Stimulated activated CD8-positive, alpha-beta memory T cell treated with anti-CD3 and anti-CD28 coated beads, Interleukin-4, amount 100 ng/mL, for 48 hours (primary cell): ENCODE measurements at places on chromosomes 4 and X.

DNA sequence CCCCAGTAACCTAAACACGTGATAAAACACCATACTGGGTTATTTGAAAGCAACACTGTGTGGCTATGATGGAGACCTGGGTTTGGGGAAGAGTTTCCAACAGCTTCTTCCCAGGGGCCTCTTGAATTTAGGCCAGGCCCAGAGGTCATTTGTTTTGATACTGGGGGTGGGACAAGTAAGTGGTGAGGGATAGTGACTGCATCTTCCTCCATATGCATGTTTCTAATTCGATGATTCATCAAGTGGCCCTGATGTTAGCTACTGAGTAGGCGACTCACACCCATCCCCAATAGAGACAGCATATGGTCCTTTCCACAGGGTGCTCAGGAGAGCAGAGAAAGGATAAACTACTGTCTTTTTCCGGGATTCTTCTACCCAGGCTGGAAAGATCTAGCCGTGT is 2.7 kb downstream of the NDP start:
- no peak for DNase-seq

- DNase-seq: no peak
These were observed 211.4 kb downstream of the CXXC4 start for GRCh38 chr4:104283303-104283702.

DNA sequence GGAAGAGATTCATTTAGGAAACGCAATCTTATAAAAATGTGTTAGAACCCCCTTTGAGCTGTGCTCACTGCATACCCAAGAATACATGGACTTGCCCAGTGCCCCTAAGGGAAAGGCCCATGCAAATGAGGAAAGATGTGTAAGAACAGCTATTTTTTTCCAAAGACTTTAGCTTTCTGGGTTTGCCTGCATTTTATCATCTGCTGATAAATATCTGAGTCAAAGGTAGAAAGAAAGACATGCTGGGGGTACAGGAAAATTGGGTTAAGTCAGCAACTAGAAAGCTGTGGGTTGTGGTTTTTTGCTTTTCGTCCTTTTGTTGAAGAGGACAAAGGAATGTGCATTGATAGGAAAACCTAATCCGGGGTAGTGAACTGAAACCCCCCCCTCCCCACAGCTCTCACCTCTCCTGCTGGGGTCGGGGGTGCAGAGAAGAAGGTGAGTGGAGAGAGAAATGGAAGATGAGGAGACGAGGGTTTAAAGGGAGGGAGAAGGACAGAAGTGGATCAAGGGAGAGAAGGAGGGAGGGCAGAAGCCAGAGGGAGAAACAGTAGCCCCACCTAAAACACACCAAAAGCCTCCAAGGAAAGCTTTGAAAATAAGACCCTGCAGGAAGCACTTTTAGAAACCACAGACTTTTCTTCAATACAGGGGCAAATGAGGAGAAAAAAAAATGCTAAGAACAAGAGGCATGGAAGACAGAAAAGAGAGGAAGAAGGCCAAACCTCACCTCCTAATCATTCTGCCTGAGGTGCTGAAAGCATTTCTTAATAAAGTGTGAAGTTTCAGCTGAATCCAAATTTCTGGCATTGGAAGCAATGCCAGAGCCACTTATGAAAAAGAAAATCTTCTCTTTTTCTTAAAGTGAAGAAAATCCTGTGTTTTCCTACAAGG is 49.3 kb downstream of the KDR start:
- no peak for DNase-seq

DNA sequence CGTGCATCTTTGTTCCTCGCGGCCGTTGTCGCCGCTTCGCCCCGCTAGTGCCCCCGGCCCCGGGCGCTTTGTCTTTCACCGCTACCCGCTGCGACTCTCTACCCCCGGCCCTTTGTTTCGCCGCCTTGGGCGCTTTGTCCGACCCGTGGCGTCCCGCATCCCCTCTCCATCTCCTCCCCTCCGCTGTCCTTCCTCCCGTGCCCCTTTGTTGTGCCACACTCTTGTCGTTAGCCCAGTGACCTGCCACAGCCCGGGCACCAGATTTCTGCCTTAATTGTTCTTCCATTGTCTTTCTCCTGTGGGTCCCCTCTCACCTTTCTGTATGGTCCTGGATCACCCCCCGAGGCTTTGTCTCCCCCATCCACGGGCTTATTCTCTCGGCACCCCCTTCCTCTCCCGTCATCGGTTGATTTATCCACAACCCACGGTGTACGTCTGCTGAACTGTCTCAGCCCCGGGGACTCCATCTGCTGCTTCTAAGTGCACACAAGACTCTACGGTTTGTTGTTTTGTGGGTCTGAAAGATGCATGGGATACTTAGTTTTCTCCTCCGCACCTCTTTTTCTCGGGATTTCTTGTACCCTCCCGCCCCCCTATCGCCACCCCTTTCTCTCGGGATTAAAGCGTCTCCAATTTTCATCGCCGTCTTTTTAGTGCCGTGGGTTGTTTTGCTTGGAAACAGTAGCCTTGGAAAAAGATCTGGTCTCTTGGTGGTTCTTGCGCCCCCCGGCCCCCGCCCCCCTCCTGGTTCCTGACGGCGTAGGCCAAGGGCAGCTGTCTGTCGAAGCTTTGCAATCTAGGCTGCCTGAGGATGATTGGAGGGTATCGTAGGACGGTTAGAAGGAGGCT is 783 bp downstream of the RBPJ start:
- peak; percentile 56 for DNase-seq

- DNase-seq: no peak
These were observed 169.2 kb upstream of the ATP6AP2 start for GRCh38 chrX:40411340-40412111.

- DNase-seq: no peak
These were observed 79.1 kb downstream of the PWWP3B start for GRCh38 chrX:106247162-106247561.

GRCh38 chrX:15939737-15940136 is 85.1 kb upstream of the AP1S2 start:
- DNase-seq: no peak

DNA sequence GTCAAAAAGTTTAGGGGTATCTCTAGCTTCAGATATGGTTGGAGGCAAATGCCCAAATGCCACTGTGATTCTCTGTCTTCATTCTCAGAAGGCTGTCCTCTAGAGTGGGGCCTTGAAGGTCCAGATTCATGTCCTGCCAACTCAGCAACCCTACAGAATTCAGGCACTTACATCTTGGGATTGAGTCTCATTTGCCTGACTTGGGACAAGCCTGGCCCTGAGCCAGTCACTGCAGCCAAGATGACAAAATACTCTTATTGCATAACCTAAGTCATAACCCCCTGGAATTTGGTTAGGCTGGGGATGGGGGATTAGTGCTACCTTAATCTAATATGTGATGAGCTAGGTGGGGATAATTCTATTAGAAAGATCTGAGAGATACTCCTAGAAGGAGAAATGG is 100.5 kb downstream of the AREG start:
- DNase-seq: no peak

- DNase-seq: no peak
These were observed 53.1 kb downstream of the NAA11 start for GRCh38 chr4:79272761-79273160.

DNA sequence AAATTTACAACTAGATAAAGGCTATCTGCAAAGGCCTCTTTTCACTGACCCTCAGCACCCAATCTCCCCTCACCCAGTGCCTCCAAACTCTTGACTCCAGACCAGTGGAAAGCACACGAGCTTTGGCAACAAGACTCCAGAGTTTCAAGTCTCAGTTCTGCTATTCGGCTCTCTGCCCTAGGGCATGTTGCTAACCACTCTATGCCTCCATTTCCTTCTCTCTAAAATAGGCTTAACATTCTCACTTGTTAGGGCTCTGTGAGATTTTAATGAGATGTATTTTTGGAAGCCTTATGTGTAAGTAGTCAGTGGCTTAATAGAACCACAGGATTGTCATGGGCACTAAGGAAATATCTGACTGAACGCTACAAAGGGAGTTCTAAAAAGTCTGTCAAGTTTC is 116.5 kb upstream of the IQCM start:
- no peak for DNase-seq

GRCh38 chrX:70618467-70618866 is 173.8 kb downstream of the DLG3 start:
- DNase-seq: no peak

- peak; percentile 86 for DNase-seq
These were observed 29.0 kb downstream of the REELD1 start for GRCh38 chr4:146243141-146243882.

DNA sequence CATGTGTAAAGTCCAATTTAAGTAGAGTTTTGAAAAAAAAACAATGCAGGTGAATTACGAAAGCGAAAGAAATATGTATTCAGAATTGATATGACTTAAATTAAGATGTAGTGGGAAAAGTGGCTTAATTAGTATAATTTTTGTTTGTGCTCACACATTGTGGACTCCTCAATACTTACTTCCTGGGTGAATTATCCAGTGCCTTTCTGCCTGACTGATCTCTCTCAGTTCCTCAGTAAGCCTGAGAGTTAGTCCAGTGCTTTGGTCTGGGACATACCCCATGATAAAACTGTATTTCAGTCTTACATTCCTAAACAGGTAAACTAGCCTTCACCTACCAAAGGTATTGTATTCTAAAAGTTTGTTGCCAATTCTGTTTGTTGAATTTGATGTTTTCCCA is 8.4 kb downstream of the PGAM4 start:
- no peak for DNase-seq

DNA sequence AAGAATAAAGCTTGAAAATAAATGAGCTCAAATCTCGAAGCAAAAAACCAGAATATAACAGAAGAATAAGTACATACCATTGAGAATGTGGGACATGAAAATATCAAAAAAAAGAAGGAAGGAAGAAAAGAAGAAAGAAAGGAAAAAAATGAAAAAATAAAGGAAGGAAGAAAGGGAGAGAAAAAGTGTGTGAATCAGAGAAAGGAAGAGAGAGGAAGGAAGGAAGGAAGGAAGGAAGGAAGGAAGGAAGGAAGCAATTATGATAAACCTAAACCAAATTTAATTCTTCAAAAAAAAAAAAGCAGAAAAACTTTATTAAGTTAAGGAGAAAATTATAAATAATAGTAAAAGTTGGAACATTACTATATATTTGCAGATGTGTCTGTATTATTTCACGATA is 949.8 kb downstream of the NLGN4X start:
- DNase-seq: no peak

- no peak for DNase-seq
These were observed 29.7 kb upstream of the HELT start for GRCh38 chr4:184988611-184989010.

GRCh38 chr4:11397819-11398610 is 30.7 kb downstream of the HS3ST1 start:
- no peak for DNase-seq

GRCh38 chrX:71099736-71100135 is 4.1 kb downstream of the FOXO4 start:
- no peak for DNase-seq

DNA sequence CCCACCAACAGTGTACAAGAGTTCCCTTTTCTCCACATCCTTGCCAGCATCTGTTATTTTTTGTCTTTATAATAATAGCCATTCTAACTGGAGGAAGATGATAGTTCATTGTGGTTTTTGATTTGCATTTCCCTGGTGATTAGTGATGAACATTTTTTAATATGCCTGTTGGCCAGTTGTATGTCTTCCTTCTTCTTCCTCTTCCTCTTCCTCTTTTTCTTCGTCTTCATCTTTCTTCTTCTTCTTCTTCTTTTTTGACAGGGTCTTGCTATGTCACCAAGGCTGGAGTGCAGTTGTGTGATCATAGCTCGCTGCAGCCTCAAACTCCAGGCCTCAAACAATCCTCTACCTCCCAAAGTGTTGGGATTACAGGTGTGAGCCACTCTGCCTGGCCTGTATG is 87.4 kb downstream of the CCDC160 start:
- no peak for DNase-seq

GRCh38 chr4:94489098-94489497 is 37.4 kb downstream of the PDLIM5 start:
- no peak for DNase-seq

GRCh38 chr4:8165374-8165896 is 6.8 kb upstream of the ABLIM2 start:
- no peak for DNase-seq

DNA sequence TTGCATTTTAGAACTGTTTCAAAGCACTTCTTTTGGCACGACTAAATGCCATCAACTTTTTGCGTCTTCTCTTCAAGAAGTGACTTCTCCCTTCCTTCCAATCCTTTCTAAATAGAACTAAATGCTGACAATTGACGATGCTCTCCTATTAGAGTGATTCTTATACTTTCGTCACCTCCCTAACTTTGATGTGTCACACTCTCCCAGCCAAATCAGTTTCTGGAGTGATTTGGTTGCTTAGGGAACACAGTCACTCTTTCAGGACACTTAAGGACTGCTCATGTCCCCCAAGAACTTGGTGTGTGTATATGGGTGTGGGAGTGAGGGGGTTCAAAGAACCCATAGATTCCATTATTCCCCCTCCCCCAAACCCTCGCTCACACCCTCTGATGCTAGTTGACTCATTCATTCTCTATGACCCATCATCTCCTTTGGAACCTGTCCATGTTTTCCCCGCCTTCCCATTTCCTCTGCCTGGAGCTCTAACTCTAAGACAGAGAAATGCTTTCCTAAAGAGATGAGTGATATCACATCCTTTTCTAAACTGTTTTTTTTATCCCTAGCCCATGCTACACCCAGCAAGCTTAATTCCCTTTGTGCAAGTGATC is 26.8 kb upstream of the AREG start:
- DNase-seq: no peak

DNA sequence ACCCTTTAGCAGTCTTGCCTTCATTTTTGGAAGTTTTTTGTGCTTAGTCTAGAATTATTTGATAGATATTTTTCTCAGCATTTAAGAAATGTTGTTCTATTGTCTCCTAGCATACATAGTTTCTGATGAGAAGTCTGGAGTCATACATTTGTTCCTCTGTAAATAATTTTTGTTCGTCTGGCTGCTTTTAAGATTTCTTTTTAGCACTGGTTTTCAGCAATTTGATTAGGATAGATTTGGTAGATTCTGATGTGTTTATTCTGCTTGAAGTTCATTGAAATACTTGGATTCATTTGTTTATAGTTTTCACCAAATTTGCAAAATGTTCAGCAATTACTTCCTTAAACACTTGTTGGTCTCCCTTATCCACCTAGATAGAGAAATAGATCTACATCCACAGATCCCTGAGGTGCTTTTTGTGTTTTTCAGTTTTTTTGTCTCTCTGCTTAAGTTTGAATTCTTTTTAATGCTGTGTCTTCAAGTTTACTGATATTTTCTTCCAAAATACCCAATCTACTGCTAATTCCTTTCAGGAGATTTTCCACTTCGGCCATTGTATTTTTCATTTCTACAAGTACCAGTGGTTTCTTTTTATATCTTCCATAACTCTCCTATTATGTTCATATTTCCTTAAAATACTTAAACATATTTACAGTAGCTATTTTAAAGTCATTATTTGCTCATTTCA is 64.9 kb downstream of the ABLIM2 start:
- no peak for DNase-seq
